ENCODE measurements at places on chromosomes 7 and 10.

GRCh38 chr7:132817949-132818348 is 241.7 kb upstream of the PLXNA4 start:
- DNase-seq: no peak

DNA sequence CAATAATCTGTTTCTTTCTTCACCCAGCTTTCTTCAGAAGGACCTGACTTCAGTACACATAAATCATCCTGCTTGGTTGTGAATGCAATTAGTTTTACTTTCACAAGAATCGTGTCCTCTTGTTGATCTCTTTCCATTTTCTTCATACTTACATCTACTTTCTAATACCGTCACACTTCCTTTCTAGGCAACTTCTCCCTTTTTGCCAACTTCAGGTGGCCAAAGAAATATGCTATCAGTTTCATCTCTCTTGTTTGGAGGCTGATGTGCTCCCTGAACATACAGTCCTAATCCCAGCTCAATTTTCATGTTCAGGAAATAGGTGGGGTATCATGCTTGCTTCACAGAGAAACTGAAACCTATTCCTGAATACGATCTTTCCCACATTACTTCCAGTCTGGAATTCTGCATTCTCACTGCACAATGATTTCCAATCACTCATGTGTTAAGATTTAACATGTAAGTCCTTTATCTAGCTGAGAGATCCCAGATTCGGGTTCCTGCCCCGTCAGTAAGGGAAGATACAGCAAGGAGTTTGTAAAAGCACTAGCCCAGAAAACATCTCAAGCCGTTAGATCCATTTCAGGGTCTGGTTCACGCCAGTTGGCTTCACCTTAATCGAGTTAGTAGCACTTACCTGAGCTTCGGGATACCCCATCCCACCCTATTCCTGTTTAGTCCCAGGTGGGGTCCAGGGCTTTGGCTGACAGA is 994 bp downstream of the SLC25A28 start:
- DNase-seq: no peak

DNA sequence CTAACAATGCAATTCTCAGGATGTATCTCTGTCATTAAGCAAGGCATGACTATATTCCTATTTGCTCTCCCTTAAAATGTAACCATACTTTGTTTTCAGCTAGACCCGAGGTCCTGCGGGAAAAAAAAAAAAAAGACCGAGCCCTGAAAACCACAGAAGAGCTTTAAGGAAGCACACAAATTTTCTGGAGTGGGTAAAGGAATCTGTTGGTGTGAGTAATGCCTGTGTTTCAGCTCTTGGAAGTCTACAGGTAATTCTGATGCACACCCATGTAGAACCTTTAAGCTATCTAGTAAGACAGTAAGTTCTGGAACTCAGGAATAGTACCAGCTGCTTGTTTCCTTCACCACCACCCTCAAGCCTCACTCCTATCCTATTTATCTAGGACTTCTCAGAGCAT is 351.1 kb downstream of the PARD3 start:
- no peak for DNase-seq

GRCh38 chr10:30098629-30099028 is 39.2 kb upstream of the JCAD start:
- no peak for DNase-seq

DNA sequence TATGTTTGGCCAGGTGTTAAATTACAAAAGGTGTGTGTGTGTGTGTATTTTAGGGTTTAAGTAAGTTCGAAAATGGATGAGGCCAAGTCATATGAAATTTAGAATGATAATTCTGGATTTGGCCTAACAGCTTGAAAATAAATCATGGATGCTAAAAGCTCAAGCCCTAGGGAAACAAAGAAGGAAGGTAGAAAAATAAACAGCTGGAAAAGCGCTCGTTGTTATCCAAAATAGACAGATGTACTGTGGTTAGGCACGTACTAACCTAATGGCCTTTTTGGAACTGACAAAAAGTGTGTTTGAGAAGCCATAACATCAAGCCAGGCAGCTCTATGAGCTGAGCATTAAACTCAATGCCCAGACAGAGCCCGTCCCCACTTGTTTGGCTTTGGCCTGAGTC is 17.5 kb upstream of the PALS2 start:
- DNase-seq: no peak

Data from NCI-H1092 treated with DMSO at 0.1 percent for 48 hours (cell line).